ENCODE measurements at places on chromosomes 5 and 9. TPM values are rescaled to one million over a fixed set of nuclear protein-coding genes. Genes with fewer than 3 reads are reported as not detected.

- no peak for DNase-seq
Observed at GRCh38 chr9:76559286-76559685, 100.3 kb downstream of the GCNT1 start.

GRCh38 chr9:129245276-129245675 is 67.2 kb upstream of the IER5L start:
- DNase-seq: no peak

- no peak for DNase-seq
Observed at GRCh38 chr5:123422433-123423277, 548 bp downstream of the CEP120 start.

NUDT12 gene
- 6.1 TPM for total RNA-seq

- DNase-seq: no peak
Observed at GRCh38 chr9:27491154-27491553, 32.9 kb upstream of the IFNK start.

DNA sequence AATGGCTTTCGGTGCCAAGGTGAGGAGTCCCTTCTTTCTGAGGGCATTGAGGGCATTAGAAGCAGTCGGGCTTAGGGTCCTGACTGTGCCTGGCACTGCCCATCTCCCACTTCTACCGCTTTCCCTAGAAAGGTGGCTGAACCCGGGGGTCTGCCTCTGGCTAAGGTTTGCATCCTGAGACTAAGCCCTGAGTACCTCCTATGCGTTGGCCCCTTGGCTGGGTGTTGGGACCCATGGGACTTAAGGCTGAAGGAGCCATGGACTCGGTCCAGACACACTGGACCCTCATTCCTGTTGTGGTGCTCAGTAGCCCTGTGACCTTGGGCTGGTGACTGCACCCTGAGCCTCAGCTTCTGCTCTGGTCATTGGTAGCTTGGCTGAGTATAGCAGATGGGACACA is 23.9 kb downstream of the DAB2IP start:
- no peak for DNase-seq

- DNase-seq: no peak
Observed at GRCh38 chr5:122713041-122713440, 61.8 kb upstream of the SNX2 start.

TAF11L5 gene
- total RNA-seq: not detected
